ENCODE measurements at places on chromosomes 11 and 22.

- DNase-seq: no peak
Observed at GRCh38 chr11:33172996-33173395, 11.7 kb upstream of the CSTF3 start.

GRCh38 chr11:69044111-69045013 is 4.4 kb upstream of the TPCN2 start:
- DNase-seq: no peak

GRCh38 chr22:20430720-20431510 is 6.7 kb downstream of the SCARF2 start:
- DNase-seq: peak; percentile 56

- no peak for DNase-seq
Observed at GRCh38 chr11:88315981-88316441, 21.5 kb downstream of the CTSC start.

DNA sequence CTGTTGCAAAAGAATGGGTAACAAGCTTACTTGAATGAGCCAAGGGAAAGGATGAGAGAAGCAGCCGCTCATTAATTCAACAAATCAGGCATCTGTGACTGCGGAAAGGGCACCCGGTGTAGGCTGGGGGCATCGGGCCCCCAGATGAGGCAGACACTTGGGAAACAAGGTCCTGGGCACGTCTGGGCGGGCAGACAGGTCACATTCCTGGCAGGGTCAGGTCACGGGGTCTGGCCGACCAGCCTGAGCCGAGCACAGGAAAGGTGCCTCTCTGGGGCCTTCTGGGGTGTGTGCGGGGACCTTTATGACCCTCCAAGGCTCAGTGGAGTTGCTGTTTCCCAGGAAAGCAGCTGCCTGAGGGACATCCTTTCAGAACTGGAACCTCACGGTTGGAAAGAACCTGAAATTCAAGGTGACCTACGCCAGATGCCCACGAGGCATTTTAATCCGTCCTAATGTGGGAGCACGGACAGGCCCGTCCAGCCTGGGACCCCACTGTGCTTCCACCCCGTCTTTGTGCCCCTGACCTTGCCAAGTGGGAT is 57.1 kb downstream of the ST14 start:
- DNase-seq: peak; percentile 33

DNA sequence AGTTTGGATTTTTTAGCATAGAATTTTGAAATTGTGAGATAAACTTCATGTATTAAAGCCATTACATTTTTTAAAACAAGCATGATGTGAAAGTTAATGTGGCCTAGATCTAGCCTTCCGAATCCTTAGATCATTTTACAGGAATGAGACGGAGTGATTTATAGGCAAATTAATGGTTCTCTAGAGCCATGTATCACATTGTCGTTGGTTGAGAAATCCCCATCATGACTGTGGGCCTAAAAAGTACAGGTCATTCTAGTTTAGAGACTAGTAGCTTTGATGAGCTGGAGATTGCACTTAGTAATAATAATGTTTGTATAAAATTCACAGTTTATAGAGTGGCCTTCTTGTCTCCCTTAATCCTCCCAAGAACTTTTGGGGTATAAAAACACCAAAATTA is 7.1 kb downstream of the EWSR1 start:
- no peak for DNase-seq

- DNase-seq: no peak
Observed at GRCh38 chr11:83819931-83820549, 533.9 kb upstream of the CCDC90B start.

GRCh38 chr22:18000441-18001039 is 23.8 kb downstream of the MICAL3 start:
- DNase-seq: no peak

DNA sequence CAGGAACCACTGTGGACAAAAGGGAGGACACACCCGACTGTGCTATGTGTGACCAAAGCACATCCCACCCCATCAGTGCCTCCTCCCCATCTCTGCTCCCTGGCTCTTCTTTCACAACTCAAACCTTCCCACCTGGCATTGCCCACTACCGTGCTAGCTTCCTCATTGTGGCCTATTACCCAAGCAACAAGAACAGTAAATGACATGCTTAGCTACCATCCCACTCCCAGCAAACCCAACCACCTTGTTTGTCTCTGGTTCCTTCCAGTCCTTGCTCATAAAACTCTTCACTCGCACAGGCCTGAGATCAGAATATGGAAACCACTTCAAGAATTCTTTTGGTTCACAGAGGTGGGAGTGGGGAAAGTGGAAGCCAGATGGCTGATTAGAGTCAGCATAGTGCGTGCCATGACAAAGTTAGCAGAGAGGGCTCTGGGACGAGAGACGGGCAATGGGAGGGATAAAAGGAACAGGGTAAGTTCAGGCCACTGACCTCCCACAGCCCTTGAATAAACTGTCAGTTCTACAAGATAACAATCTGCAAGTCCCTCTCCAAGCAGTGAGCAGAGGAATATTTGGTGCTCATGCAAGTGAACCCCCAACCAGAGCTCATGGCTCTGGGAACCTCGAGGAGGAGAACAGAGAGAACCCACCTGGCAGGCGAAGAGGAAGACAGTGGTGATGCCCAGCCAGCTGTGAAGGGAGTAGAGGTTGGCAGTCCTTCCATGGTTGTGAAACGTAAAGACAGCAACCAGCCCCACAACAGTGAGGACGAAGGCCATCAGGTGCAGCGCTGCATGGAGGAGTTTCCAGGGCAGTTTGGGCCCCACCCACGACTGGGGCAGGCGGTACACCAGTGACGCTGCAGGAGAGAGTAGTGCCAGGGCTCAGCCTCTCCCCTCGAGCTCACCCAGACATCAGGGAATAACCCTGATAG is 8.3 kb downstream of the CYB561A3 start:
- DNase-seq: no peak

GRCh38 chr11:3825473-3826154 is 15.1 kb downstream of the RHOG start:
- DNase-seq: no peak

GRCh38 chr22:42985531-42985905 is 29.4 kb downstream of the PACSIN2 start:
- no peak for DNase-seq

GRCh38 chr22:23149743-23150238 is 4.5 kb downstream of the RAB36 start:
- DNase-seq: no peak

GRCh38 chr22:44001521-44001920 is 22.6 kb upstream of the PARVB start:
- no peak for DNase-seq

GRCh38 chr11:45576461-45577215 is 88.8 kb downstream of the CHST1 start:
- DNase-seq: no peak

DNA sequence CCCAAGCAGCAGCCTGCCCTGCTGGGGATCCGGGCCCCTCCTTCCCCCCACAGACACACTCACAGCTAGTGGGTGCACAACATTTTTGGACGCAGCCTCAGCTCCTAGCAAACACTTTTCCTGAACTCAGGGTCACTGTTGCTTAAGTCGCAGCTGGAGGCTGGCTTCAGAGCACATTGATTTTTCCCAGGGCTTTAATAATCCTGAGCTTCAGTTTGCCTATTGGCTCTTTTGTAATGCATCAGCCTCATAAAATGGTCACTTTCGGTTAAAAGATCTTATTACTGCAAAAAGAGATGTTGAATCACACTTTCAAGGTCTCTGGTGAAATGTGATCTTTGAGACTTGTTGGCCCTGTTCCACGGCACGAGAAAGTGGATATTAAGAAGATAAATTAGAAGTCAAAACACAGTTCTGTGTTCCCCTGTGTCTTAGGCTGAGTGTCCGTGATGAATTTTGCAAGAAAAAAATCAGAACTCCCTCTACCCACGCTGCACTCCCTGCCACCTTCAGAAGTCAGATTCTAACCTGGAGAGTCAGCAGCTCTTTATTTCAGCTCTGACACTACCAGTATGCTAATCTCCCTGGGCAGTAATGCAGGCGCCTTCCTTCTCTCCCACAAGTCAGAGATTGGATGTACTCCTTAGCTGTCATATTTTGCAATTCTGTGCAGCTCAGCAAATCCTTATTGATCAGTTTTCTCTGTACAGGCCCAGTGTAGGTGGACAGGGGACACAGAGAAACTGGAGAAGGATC is 158.2 kb upstream of the E2F8 start:
- no peak for DNase-seq

DNA sequence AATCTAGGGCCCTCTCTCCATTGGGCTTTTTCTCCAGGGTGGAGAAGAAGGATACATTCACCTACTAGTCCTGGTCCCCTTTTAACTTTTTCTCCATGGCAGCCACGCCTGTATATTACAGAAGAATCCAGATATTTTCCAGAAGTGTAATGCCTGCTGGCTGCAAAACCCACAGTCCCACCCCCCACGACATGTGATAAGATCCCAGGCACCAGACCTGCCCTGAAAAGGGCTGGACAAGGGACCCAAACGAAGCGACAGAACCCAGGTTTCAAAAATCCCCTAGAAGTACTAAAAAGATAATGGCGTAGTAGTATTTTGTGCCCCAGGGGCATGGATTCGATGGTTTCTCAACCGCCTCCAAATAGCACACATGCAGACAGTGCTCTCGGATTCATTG is 2.8 kb downstream of the WT1 start:
- no peak for DNase-seq

GRCh38 chr11:90500922-90501568 is 278.2 kb upstream of the CHORDC1 start:
- DNase-seq: no peak

- DNase-seq: no peak
Observed at GRCh38 chr11:76256448-76256847, 50.1 kb upstream of the WNT11 start.

GRCh38 chr11:14673824-14674405 is 30.3 kb downstream of the PDE3B start:
- DNase-seq: no peak

DNA sequence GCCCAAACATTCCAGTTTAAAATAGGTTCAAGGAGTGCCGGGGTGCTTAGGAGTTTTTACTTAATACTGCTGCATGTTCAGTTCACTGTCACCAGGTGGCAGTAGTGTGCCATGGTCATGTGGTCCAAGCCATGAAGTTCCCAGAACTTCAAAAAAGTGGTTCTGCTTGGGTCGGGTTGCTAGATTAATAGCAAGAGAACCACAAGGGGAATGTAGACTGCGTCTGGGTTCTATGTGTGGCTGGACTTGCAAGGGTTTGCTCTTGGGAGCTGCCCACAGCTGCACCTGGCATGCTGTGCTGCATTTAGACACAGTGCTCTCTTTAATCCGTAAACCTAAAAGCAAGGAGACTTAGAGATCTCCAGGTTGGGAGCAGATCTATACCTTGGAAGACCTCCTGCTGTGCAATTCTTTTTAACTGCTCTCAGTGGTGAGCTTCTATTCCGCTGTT is 6.5 kb upstream of the SPON1 start:
- DNase-seq: no peak

- no peak for DNase-seq
Observed at GRCh38 chr11:133366147-133366546, 166.2 kb downstream of the OPCML start.

GRCh38 chr11:74412733-74413359 is 14.6 kb upstream of the PGM2L1 start:
- DNase-seq: no peak

DNA sequence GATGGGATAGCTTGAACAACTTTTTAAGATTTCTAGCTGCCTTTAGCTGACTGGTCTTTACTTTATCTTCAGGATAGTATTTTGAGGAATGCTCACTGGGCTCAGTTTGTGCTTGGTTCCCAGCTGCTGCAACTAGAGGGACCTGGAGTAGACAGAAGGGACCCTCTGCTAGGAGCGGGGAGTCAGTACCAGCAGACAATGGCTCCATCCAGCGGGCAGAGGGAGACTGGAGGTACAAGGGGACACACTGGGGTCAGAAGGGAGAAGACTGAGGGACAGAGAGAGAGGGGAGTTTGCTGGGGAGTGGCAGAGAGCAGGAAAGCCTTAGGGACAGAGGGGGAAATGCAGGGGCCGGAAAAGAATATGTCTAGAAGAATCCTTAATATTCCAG is 22.0 kb upstream of the ACER3 start:
- DNase-seq: no peak

GRCh38 chr11:115706626-115707135 is 202.5 kb upstream of the CADM1 start:
- no peak for DNase-seq

DNA sequence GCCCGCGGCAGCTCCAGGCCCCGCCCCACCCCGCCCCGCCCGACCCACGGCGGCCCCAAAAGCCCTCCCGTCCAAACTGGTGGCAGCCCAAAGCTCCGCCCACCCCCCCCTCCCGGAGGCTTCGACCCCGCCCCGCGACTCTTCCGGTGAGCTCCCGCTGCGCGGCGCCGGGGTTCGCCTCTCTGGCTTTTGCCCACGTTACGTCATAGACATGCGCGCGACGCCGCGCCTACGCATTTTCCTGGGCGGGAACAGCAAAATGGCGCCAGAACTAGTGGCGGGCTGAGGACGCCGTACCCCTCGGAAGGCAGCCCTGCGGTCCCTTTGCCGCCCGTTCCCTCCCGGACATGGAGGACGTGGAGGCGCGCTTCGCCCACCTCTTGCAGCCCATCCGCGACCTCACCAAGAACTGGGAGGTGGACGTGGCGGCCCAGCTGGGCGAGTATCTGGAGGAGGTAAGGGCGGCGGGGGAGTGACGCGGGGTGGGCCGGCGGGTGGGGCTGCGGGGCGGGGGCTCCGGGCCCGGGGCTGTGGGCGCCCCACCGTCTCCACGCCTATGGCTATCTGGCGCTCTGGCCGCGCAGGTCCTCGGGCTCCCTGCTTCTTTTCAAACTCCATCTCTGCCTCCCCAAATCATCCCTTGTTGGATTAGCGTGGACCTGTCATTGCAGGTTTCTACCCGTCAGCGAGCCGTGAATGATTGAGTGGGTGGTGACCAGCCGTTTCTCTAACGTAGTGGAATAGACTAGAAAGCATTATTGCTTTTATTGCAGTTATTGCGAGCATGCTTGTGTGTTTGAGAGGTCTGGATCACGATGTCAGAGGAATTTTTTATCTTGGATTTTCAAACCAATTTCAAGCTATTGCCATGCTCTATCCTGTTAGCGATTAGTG is at the start of gene NCAPH2:
TSS of gene NCAPH2 (plus strand) at position 234 of the 894 bp plus-strand sequence. CDS start at position 348, 114 bp downstream.
- DNase-seq: peak; percentile 94

DNA sequence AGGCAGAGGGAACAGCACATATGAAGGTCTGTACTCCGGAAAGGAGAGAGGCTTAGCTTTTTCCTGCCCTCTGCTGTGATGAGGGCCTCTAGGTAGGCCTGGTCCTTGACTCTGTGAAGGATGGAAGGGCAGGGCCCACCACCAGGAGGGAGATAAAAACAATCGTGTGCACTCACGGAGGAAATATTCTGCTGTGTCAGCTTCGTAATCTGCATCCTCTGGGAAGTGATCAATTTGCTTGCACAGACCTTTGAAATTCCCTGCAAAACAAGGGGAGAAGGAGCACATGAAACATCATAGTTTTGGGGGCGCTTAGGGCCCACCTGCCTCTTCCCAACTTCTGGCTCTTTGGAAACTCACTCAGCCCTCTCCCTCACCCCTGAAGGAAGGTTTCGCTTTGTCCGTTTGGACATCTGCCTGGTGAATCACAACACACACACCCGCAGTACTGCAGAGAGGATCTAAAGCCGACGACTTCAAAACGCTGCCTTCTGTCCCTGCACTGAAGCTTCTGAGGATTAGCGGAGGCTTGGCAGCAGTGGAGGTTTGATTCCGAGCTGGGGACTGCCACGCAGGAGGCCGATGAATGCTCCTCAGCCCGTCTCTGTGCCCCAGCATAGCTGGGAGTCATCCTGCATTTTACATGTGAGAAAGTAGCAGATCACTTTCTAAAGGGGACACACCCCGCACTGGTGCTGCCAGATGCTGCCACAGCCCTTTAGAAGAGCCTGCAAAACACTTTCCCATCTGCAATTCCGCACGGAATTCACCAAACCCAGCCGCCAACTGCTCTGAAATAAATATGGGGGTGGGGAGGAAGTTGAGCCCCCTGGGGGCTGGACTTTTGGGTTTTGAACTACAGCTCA is 58.6 kb upstream of the EIF3D start:
- DNase-seq: no peak
